Endothelial cell of umbilical vein (primary cell): ENCODE measurements at places on chromosomes 4 and X.

GRCh38 chr4:86101410-86101809 lies 258.4 kb downstream of the MAPK10 start:
- no peak for DNase-seq

DNA sequence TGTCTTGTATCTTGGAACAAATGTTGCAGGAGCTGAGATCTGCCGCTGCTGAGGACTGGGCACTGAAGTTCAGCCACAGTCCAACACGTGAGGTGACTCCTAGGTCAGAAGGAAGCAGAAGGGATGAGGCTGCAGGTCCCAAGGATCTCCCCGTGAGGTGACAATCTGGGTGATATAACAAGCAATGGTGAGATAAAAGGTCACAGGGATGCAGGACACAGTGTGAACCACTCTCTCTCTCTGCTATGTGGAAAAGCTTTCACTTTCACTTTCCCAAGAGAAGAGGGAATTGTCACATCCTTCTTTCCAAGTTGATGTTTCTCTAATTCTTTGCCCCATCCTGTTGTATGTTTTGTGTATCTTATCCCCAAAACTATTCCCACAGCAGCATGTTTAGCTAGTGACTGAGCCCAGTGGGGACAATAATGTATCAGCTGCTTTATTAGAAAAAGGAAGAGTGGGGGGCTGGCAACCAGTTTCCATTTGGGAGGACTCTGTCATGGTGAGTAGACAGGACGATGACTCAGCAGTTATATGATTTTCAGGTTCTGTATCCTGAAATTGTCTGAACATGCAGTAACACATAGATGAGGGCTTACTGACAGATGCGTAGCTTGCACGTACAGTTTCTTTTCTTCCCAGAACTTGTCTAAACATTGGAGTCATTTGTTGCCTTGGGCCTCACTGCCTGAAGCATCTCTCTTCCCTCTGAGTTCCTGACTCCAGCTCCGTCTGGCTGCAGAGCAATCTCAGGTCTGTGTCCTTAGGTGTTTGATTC lies 1415.8 kb upstream of the TENM3 start:
- no peak for DNase-seq

DNA sequence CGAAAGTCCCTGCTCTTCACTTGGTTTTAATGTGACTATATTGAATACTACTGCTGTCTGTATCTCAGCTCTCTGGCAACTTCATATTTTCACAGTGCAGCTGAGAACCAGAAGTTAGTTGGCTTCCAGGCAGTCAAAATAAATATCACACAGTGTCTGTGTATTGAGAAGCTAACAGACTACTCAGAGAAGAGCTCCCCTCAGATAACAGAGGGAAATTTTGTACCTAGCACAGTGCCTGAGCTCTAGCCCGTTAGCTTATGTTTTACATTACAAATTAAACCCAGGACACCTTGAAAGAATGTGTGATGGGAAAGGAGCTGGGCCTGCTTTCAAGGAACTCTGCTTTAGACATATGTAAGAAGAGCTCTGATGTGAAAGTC lies 22.7 kb downstream of the JADE1 start:
- no peak for DNase-seq

DNA sequence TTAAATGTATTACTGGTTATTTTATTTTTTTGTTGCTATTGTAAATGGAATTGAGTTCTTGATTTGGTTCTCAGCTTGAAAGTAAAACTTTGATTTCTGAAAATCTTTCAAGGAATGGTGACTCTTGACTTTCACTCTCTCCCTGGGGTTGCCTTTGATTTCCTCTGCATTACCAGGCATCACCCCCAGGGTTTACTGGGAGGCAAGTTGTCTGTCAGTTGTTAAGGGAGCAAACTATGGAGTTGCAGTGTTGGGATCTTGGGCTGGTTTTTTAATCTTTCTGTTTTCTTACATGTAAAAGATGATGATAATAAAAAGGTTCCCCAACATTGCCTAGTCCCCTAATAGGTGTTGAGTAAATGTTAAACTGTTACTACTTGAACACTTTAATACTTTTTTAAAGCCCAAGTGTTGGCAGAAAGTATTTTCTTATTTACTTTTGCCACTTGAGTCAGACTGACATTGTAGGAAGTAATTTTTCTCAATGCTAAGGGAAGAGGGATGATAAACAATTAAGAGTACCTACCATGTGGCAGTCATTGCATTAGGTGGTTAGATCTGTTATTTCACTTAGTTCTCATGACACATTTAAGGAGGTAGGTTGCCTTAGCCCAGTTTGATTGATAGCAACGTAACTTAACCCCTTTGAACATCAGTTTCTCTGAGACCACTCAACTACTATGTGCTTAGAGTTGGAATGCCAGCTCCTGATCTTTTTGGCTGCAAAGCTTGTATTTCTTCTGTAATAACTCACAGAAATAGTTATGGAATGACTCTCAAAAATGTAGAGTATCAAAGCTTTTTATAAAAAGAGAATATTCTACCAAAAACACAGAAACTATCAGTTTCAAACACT lies 67.1 kb downstream of the DCLK2 start:
- DNase-seq = no peak

- DNase-seq = no peak
Observed at GRCh38 chr4:21203416-21203815, 503.2 kb downstream of the PACRGL start.

GRCh38 chr4:77001907-77002306 lies 52.4 kb downstream of the SEPTIN11 start:
- peak; percentile 87 for DNase-seq

DNA sequence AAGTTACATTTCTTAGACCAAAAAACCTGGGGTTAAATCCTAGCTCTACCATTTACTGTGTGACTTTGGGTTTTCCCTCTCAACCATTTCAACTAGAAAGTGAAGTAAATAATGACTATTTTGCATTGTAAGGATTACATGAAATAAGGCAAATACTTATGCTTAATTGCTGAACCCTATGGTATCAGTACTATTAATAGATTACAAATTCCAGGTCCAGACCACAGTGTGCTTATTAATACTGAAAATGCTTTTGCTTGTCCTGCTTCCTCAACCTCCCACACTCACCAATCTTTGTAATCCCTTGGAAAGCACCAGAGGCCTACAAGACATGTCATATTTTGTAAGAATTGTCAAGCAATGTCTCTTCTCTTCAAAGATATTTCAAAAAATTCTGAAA lies 456.5 kb downstream of the SPOCK3 start:
- no peak for DNase-seq

GRCh38 chr4:165553221-165553810 lies 174.5 kb downstream of the CPE start:
- no peak for DNase-seq

- no peak for DNase-seq
Observed at GRCh38 chr4:185256446-185256845, 47.0 kb downstream of the SNX25 start.

- no peak for DNase-seq
Observed at GRCh38 chr4:148141501-148141900, 300.7 kb downstream of the NR3C2 start.

- no peak for DNase-seq
Observed at GRCh38 chr4:77481856-77482255, 123.8 kb upstream of the CXCL13 start.

DNA sequence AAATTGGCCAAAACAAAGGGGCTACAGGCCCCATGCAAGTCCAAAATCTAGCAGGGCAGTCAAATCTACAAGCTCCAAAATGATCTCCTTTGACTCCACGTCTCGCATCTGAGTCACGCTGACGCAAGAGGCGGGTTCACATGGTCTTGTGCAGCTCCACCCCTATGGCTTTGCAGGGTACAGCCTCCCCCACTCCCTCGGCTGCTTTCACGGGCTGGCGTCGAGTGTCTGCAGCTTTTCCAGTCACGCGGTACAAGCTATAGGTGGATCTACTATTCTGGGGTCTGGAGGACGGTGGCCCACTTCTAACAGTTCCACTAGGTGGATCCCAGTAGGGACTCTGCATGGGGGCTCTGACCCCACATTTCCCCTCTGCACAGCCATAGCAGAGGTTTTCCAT lies 99.2 kb upstream of the KCNIP4 start:
- no peak for DNase-seq

DNA sequence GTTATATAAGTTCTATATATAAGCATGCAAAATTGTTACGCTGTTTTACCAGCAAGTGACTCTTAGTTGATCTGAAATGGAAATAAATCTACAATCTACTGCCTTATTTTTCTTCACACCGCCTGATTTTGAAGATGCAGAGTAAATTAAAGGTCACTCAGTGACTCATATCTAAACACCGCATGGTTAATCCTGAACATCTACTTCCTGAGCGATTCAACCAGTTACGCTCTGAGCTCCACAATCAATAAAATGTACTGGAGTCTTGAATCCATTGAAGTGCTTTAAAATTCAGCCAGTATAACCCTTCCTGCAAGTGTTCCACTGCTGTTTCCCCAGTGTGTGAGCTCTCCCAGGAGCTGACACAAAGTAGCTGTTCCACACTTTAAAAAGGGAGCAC lies 192.8 kb downstream of the SLC7A11 start:
- peak; percentile 28 for DNase-seq

DNA sequence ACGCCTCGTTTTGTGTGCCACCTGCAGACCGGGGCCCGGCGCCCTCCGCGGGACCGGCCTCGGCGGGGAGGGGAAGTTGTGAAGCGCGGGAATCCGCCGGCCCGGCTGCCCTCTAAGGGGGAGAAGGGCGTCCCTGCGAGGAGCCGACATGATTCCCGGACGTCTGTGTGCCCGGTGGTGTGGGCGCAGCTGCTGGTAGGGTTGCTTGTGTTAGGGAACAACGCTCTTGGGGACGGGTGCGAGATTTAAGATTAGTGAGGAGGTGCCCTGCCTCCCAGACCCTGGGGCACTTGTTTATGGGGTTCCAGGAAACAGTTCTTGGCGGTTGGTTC lies 627 bp downstream of the CDKN2AIP start:
- no peak for DNase-seq

- no peak for DNase-seq
Observed at GRCh38 chrX:154310616-154311536, 15.3 kb downstream of the TKTL1 start.

- DNase-seq = peak; percentile 67
Observed at GRCh38 chr4:153204247-153204671, at the start of gene TRIM2. TSS of gene TRIM2 (plus strand) at chr4:153204443. CDS start at chr4:153204531, 88 bp downstream.

- DNase-seq = no peak
Observed at GRCh38 chr4:39548425-39549067, 21.3 kb upstream of the UGDH start.

DNA sequence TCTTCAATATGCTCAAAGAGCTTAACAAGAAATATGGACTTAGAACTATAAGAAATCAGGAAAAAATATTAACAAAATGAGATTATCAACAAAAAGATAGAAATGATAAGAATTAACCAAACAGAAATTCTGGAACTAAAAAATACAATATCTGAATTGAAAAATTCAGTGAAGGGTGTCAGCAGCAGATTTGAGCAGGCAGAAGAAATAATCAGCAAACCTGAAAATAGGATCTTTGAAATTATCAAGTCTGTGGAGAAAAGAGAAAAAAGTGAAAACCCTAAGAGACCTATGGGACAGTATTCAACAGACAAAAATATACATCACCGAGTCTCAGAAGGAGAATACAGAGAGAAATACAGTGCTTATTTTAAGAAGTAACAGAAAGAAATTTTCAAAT lies 877.8 kb upstream of the AGA start:
- DNase-seq = no peak

- DNase-seq = no peak
Observed at GRCh38 chr4:72767618-72768302, 198.7 kb upstream of the ADAMTS3 start.

DNA sequence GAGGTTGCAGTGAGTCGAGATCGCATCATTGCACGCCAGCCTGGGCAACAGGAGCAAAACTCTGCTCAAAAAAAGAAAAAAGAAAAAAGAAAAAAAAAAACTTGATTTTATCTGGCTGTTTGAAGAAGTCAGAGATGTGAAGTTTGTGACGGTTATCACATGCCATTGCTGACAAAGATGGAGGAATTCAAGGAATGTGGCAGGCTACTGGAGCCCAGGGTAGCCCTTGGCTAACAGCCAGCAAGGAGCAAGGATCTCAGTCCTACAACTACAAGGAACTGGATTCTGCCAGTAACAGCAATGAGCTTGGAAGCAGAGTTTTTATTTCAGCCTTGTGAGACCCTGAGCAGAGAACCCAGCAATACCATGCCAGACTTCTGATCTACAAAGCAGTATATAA lies 24.3 kb upstream of the TET2 start:
- peak; percentile 13 for DNase-seq

DNA sequence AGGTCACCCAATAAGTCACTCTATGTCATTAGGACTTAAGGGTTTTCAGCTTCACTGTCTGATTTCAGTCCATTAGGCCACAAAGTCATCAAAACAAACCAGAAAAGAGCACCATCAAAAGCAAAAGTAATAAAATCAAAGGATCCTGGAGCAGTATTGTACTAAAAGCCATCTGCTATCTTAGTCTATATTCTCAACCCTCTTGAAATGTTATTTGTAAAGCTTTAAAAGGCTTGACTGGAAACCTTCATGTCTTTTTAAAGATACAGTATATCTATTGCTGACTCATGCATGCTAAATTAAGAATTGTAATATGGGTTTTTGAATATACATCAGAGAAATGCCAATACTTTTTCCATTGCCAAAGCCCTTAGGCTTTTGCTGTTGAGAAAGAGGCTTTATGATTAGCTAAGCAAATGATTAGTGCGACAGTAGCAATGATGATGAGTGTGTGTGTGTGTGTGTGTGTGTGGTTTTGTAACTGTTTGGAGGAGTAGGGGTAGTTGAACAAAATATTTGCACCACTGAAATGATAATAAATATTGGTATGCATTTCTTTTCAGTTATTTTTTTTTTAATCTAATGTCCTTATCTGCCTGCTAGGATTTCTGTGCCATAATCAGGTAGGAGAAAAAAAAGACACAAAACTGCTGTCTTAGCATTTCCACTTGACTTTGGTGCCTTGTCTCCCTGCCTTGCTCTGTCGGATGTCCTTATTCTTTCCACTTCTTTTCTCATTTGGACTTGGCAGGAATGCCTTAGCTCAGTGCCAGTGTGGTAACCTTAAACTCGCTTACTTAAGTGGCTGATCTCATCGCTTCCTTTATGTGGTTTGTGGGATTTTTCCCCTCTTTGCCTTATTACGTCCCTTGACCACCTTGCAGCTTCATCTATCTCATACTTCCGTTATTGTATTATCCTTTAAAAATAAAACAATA lies 119.7 kb downstream of the PCDH7 start:
- peak; percentile 2 for DNase-seq

DNA sequence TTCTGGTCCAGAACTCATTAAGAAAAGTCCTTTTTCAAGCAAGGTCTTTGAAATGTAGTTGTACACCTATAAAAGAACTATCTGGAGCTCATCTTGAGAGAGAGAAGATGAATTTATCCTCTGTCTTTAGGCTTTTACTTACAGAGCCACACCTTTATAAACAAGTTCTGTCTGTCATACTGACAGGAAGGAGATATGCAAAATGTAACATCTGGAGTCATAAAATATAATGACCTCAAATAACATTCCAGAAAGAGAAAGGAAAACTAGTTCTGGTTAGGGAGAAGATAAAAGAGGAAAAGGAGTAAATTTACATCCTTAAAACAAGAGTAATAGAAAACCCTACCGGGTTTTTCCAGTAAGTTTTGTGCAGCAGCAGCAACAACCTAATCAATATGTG lies 1.3 kb downstream of the INPP4B start:
- no peak for DNase-seq
